ENCODE measurements at places on chromosomes 2 and 18.

- no peak for DNase-seq
These were observed 221.3 kb upstream of the CTAGE1 start for GRCh38 chr18:22639026-22639463.

DNA sequence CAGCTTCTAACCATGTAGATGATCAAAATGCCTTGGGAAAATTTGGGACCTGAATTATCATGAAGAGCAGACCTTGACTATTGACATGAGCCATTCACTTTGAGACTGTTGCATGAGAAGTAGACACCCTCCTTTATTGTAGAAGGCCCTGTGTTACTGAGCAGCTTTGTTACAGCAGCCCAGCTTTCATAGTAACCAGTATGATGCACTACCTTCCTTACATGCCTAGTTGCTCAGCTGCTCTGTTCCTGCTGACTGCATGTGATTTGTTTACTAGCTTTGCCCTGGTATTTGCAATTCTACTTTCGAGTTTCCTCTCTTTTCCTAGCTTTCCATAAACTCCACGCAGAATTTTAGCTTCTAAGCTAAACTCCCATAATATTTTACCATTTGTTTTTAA lies 11.2 kb upstream of the FN1 start:
- no peak for DNase-seq

- DNase-seq = no peak
These were observed 77.1 kb downstream of the BCL11A start for GRCh38 chr2:60476206-60476954.

- DNase-seq = no peak
These were observed 36.3 kb downstream of the AOX1 start for GRCh38 chr2:200622106-200622505.
